ENCODE measurements at places on chromosomes 2 and 18.

DNA sequence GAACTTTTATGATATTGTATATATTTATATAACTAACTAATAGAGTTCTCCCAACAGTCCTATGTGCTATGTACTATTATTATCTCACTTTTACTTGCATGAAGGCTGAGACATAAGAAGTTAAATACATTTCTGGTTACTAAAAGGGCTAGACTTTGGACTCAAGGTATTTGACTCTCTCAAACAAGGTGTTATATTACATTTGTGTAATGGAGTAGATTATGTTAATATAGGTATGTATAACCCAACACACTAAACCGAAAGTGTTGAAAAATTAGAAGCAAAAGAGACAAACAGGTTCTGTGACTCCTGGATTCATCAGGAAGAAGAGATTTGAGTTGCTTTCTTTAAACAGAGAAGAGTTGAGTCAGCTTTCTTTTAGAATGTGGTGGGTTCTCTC is 733.6 kb upstream of the ZEB2 start:
- no peak for DNase-seq

DNA sequence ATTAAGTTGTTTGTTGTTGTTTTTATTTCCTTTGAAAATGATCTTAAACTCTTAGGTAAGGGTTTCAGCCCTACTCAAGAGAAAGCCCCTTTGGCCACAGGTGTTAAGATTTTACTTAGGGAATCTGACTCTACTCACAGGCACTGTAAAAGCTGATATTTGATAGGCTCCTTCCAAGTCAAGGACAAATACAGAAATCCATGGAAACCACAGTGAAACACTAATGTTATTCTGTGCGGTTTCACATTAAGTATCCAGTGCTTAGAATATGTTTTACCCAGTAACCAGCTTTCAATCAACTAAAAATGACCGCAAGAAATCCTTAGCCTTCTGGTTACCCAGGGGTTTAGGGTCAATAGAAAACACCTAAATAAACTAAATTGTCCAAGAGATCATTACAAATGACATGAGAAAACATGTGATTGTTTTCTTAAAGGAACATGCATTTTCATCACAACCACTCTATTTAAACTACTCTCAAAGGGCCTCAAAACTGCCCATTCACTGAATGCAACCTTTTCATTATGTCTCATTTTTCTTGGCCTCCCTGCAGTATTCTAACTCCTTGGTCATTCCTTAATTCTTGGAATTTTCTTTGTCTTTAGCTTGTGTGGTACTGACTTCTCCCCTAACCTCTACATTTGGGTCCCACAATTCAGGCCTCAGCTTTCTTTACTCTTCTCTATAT is 56.0 kb downstream of the CDH2 start:
- DNase-seq, result no peak

DNA sequence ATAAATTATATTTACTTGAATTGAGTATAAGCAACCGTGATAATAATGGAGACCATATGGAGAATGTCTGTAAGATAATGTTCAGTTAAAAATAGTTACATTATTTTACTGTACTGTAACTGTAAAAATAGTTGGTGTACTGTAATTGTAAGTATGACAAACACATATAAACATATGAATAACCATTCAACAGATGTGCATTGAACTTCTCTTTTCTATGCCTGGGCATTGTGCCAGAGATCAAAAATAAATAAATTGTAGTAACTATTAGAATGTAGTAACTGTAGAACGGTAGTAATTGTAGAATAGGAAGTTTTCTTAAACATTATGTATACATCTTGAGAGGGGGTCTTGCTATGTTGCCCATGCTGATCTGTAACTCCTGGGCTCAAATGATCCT is 287.4 kb upstream of the EPAS1 start:
- DNase-seq, result no peak

DNA sequence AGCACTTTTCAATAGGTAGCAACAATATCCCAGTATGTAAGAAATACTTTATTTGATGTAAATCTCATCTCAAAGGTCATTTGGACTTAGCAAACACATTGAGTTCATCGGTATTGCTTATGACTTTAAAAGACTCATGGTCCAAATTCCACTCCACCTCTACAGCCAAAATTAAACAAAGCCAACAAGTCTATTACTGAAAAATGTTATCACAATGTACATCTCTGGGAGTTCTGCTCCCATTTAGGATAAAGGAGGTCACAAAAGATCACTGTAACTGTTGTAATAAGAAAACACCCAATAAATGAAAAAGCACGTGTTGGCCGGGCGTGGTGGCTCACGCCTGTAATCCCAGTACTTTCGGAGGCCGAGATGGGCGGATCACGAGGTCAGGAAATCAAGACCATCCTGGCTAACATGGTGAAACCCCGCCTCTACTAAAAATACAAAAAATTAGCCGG is 50.0 kb downstream of the ESCO1 start:
- no peak for DNase-seq
